ENCODE measurements at places on chromosomes 6 and 20. TPM values are rescaled to one million over a fixed set of nuclear protein-coding genes. Genes with fewer than 3 reads are reported as not detected.

DNA sequence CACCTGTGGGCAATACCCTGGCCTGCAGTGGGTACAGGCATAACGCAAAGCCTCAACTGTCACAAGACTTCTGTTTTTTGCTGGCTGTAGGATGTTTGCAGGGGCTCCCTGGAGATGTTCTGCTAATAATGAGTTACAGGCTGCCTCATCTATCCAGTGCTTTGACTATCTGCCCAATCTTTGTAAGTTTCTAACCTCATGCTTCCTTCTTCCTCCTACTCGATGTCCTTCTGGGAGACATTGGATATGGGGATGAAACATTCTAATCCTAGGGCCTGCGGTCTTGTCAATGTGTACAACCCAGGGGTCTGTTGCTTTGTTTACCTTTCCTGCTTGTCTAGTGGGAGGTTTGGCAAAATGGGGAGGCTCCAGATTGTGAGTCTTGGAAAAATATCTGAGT is 136.8 kb upstream of the TCF21 start:
- no peaks in the 10 kb centered on the region for H3K36me3 ChIP-seq
- DNase-seq: no peak
- no peaks in the 10 kb centered on the region for H3K4me1 ChIP-seq
- peaks cover 5% of the 10 kb centered on the region for H3K27me3 ChIP-seq
- H3K27ac ChIP-seq: no peak overlapping the region
- no peak overlapping the region for H3K4me3 ChIP-seq

DNA sequence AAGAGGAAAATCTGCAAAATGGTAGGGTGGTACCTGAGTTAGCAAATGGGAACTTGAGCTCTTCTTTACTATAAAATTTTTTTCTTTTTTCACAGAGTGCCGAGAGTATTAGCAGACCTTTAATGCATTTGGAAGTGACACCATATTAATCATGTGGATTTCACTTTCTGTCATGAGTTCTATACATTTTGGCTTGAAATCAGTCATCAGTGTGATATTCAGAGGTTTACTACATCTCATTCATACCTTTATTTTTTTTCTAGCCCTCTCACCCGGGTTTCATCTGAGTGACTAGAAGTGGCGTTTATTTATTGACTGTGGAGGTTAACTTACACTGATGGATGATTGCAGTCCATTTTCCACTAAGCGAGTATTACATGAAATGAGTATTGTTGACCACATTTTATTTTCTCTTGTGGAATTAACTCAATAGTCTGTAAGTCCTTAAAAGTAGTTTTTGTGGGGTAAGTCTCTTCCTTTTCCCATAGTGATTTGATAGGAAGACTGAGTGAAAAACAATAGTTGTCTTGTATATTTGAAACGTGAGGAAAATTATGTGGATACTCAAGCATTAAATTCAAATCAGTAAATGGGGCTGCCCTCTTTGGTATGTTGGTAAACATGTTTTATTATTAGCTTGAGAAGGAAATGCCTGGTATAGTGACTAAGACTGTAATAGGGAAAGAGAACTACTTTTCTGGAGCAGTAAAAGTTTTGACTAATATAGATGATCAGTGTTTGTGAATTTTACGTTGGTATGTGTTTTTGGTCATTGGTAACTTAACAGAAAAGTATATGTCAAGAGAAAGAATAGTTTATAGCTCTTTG is 55.5 kb downstream of the JARID2 start:
- DNase-seq: no peak
- peaks cover 82% of the 10 kb centered on the region for H3K4me1 ChIP-seq
- H3K27ac ChIP-seq: peak overlapping the region; percentile 39
- H3K4me3 ChIP-seq: no peak overlapping the region
- no peaks in the 10 kb centered on the region for H3K27me3 ChIP-seq
- peaks cover 30% of the 10 kb centered on the region for H3K36me3 ChIP-seq

DNA sequence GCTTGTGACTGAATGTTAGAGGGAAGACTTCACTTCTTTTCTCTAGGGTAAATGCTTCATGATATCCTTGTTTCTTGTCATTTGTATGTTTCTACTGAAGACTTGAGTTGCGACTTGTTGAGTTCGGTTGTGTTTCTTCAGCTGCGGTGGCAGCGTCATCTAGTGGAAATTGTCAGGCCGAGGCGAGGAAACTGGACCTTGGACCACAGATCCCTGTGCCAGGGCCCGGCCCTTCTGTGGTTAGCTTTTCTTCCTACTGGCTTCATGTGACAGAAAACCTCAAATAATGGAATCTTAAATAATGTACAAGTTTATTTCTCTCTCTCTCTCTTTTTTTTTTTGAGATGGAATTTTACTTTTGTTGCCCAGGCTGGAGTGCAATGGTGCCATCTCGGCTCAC is 12.4 kb downstream of the MTHFD1L start:
- H3K4me3 ChIP-seq: no peak overlapping the region
- H3K27me3 ChIP-seq: no peaks in the 10 kb centered on the region
- peaks cover 39% of the 10 kb centered on the region for H3K36me3 ChIP-seq
- H3K4me1 ChIP-seq: no peaks in the 10 kb centered on the region
- H3K27ac ChIP-seq: no peak overlapping the region

GRCh38 chr20:64107736-64108457 is 532 bp upstream of the NPBWR2 start:
- no peak overlapping the region for H3K27ac ChIP-seq
- H3K4me1 ChIP-seq: no peaks in the 10 kb centered on the region
- no peaks in the 10 kb centered on the region for H3K36me3 ChIP-seq
- peaks cover 9% of the 10 kb centered on the region for H3K27me3 ChIP-seq

DNA sequence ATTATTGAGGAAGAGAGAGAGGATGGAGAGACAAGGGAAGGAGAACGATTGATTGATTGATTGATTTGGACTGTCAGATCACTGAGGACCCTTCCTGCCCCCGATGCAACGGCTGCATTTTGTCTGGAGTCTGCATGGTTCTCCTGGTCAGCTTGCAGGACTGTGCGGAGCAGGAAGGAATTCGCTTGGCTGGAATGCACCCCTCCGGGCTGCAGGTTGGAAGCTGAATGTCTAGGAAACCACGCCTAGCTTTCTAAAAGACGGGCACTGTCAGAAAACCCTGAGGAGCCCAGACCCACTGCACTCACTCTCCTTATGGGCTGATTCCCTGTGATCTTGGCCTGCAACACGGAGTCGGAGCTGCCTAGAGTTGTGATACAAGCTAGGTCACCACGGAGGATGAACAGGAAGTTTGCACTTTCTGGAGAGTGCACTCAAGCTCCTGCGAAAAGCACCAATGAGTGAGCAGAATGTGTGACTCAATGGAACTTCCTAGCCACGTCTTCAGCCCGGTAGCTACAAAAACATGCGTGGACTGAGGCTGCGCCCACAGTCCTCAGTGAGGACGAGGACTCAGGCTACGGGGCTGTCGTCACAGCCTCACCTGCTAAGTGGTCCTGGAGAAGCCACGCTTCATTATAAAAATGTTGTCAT is 14.4 kb downstream of the DACT2 start:
- no peak overlapping the region for H3K27ac ChIP-seq
- H3K4me1 ChIP-seq: no peaks in the 10 kb centered on the region
- no peak overlapping the region for H3K4me3 ChIP-seq
- no peak for DNase-seq
- H3K36me3 ChIP-seq: no peaks in the 10 kb centered on the region

DNA sequence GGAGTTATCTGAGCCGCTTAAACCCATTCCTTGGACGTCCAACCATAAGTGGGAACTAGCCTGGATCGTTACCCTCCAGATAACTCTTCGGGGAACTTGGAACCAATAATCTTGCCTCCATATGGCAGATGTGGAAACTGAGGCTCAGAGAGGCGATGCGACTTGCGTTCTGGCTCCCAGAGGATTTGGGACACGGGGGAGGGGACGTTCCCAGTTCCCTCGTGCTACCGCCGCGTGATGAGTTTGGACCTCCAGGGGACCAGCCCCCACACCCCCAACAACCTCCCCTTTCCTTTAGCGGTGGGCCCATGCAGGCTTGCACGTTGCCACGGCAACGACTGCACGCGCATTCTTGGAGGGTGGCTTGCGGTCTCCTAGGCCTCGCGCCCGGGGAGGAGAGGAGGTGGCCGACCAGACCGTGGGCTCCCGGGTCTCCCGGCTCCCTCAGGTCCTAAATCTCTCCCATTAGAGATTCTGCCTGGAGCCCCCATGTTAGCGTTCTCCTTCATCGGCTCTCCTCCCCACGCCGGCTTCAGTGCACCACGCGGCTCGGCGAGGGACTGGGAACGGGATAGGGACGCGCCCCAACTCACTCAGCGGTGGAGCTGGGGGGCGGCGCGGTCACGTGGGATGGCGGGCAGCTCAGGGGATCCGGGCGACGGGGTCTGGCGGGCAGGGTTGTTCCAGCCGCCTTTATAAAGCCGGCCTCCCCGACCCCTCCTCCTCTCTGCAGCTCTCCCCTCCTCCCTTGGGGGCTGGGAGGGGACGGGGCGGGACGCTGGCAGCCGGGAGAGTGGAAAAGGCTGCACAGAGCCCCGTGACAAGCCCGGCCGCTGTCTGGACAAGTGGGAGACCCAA is at the start of gene PLTP:
Gene PLTP, minus strand, starts transcription at position 670 of the 858 bp plus-strand sequence. CDS start 703 bp downstream, outside the sequence.
- no peak within 1 kb of the TSS for H3K27ac ChIP-seq
- peak; percentile 37 for DNase-seq
- H3K36me3 ChIP-seq: no peaks in the 10 kb centered on the region
- H3K4me3 ChIP-seq: peak within 1 kb of the TSS; percentile 74
- peaks cover 23% of the 10 kb centered on the region for H3K4me1 ChIP-seq
- peaks cover 15% of the 10 kb centered on the region for H3K27me3 ChIP-seq

GRCh38 chr6:24205020-24205492 is 79.0 kb downstream of the NRSN1 start:
- no peak overlapping the region for H3K4me3 ChIP-seq
- no peaks in the 10 kb centered on the region for H3K4me1 ChIP-seq
- no peak overlapping the region for H3K27ac ChIP-seq
- DNase-seq: no peak
- peaks cover 4% of the 10 kb centered on the region for H3K27me3 ChIP-seq

- DNase-seq: no peak
- no peaks in the 10 kb centered on the region for H3K36me3 ChIP-seq
- no peak overlapping the region for H3K4me3 ChIP-seq
- H3K4me1 ChIP-seq: no peaks in the 10 kb centered on the region
- H3K27me3 ChIP-seq: no peaks in the 10 kb centered on the region
Observed at GRCh38 chr20:50645253-50646068, 45.9 kb downstream of the RIPOR3 start.

GRCh38 chr6:5851261-5851757 is 155.4 kb downstream of the NRN1 start:
- H3K27ac ChIP-seq: no peak overlapping the region
- H3K36me3 ChIP-seq: no peaks in the 10 kb centered on the region
- H3K4me3 ChIP-seq: peak overlapping the region; percentile 70
- peaks cover 9% of the 10 kb centered on the region for H3K4me1 ChIP-seq
- H3K27me3 ChIP-seq: peaks cover 2% of the 10 kb centered on the region

GRCh38 chr6:819122-819521 is 126.2 kb upstream of the EXOC2 start:
- no peaks in the 10 kb centered on the region for H3K36me3 ChIP-seq
- no peak overlapping the region for H3K4me3 ChIP-seq
- DNase-seq: no peak
- peaks cover 19% of the 10 kb centered on the region for H3K4me1 ChIP-seq
- peaks cover 26% of the 10 kb centered on the region for H3K27me3 ChIP-seq
- no peak overlapping the region for H3K27ac ChIP-seq

GRCh38 chr20:46011631-46012482 is 3.1 kb downstream of the MMP9 start:
- peaks cover 3% of the 10 kb centered on the region for H3K36me3 ChIP-seq
- H3K27ac ChIP-seq: no peak overlapping the region
- DNase-seq: peak; percentile 74
- peaks cover 54% of the 10 kb centered on the region for H3K4me1 ChIP-seq

DNA sequence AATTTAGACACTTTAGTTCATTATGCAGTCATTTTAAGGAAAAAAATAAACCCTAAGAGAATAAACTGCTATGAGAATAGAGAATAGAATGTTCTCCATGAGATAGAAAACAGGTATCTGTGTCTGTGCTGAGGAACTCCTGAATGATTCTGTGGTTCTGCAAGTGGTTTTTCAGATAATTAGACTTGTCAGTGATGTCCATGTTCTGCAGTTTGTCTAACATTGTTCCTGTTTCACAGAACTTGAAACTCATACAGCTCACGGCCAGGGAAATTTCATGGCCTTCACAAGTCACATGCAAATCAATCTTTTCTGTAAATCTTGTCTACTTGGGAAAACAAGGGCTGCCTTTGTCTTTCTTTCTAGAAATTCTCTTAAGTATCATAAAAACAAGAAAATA is 73.4 kb upstream of the HMGCLL1 start:
- no peaks in the 10 kb centered on the region for H3K27me3 ChIP-seq
- H3K27ac ChIP-seq: no peak overlapping the region
- no peak overlapping the region for H3K4me3 ChIP-seq
- no peaks in the 10 kb centered on the region for H3K4me1 ChIP-seq

DNA sequence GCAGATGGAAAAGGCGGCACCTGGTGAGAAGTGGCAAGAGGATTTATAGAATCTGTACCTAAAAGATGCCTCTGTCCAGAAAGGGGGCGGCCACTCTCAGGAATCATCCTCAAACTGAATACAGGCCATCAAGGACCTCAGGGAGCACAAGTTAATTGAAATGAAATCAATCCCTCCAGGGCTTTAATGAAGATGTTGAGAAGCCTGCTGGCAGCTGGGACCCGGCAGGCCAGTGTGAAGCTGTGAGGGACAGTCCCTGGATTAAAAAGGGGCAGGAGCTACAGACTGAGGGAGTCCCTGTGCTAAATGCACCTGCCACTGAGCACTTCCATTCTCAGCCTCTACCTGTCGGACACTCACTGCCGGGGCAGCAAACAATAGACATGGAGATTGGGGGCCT is 107.7 kb upstream of the GGTLC1 start:
- no peak for DNase-seq
- H3K4me3 ChIP-seq: no peak overlapping the region
- H3K4me1 ChIP-seq: peaks cover 12% of the 10 kb centered on the region
- no peaks in the 10 kb centered on the region for H3K36me3 ChIP-seq

GRCh38 chr20:43959920-43960227 is 45.2 kb downstream of the TOX2 start:
- DNase-seq: no peak
- H3K4me1 ChIP-seq: peaks cover 67% of the 10 kb centered on the region
- peaks cover 9% of the 10 kb centered on the region for H3K36me3 ChIP-seq
- peaks cover 24% of the 10 kb centered on the region for H3K27me3 ChIP-seq
- H3K4me3 ChIP-seq: no peak overlapping the region

- H3K4me1 ChIP-seq: peaks cover 11% of the 10 kb centered on the region
- H3K4me3 ChIP-seq: no peak overlapping the region
- H3K27me3 ChIP-seq: peaks cover 4% of the 10 kb centered on the region
- DNase-seq: no peak
- H3K27ac ChIP-seq: no peak overlapping the region
Observed at GRCh38 chr20:50370036-50370566, 140.1 kb upstream of the PTPN1 start.

DNA sequence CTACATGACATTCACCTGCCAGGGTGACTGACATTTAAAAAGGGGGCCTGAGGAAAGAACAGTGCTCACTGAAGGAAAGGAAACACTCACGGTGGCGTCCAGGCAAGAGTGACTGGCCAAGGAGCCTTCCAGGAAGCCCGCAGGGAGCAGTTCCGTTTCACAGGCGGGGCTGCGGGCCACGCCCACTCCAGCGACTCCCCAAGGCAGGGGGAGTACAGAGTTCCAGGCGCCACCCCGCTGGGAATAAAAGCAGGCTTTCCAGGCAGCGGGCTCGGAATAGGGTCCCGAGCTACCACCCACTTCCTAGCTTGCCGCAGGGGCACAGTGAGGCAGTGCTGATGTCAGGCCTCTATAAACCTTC is 34.2 kb downstream of the PKIG start:
- no peak overlapping the region for H3K4me3 ChIP-seq
- H3K27me3 ChIP-seq: no peaks in the 10 kb centered on the region
- DNase-seq: no peak
- H3K27ac ChIP-seq: no peak overlapping the region
- peaks cover 35% of the 10 kb centered on the region for H3K4me1 ChIP-seq

MCM3 gene
- 231 TPM for total RNA-seq

RIN2 gene
- not detected for total RNA-seq

SLC2A10 gene
- not detected for total RNA-seq

DDX27 gene
- 42.8 TPM for total RNA-seq

TENT5A gene
- 0.51 TPM for total RNA-seq

DSTN gene
- 91.2 TPM for total RNA-seq

HTR1E gene
- total RNA-seq: not detected

PACSIN1 gene
- 0.10 TPM for total RNA-seq

APOM gene
- 3.1 TPM for total RNA-seq

PDYN gene
- total RNA-seq: not detected
